ENCODE measurements at places on chromosomes 4 and X.
A peak's percentile ranks its signal among the peaks of the same experiment; 100 is the strongest.

GRCh38 chr4:184824081-184824775, 1.5 kb downstream of the ACSL1 start:
- DNase-seq = no peak

GRCh38 chr4:8320386-8320750, 50.8 kb downstream of the HTRA3 start:
- no peak for DNase-seq

- DNase-seq = no peak
Measured at GRCh38 chr4:116668190-116668589, 417.2 kb downstream of the TRAM1L1 start.

- DNase-seq = peak; percentile 24
Measured at GRCh38 chr4:39668887-39669286, 29.0 kb upstream of the UBE2K start.

- no peak for DNase-seq
Measured at GRCh38 chrX:131675596-131676194, 131.8 kb downstream of the OR13H1 start.

DNA sequence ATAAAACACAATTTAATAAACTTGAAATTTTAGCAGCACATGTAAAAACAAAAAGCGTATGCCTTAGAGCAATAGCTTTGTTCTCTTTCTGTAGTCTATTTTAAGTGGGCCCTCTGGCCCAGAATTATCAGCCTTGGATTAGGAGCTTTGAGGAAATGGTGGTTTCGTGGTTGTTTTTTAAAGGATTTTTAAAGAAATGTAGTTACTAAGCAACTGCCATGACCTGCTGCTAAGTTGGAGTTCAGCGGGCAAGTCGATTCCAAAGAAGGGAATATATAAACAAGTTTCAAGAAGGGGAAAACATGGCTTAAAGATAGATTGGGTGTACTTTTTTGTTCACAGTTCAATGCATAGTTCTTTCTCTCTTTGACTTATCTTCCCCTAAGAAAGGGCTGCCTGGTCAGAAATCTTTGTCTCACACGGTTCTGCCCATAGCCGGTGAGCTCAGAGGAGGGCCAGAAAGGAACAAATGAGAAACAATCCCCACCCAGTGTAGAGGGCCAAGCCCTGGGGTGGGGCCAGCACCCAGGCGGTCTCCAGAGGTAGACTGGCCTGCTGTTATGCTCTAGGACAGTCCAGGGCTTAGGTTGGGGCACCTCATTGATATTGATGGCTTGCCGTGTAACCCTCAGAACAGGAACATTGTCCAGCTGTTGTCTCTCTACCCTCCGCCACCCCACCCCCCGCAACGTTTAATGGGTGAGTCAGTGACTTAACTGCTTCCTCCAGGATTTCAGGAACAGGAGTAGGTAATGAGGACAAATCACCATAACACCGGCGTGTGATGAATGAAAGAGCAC, 32.5 kb downstream of the DLG3 start:
- DNase-seq = no peak

DNA sequence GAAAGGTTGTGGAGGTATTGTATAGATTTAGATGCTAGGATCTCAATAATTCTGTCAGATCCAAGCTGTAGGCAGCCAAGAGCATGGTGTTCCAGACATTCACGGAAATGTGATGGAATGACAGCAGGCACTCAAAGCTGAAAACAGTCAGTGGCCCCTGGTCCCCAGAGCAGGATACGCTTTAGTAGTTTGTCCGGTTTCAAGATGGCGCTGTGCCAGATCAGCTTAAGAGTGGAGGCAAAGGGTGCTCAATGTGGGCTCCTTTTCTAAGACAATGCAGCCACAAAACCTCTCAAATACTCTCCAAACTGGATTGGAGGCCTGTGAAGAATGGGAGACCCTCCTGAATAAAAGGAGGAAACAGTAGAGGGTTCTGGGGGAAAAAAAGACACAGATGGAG, 291.2 kb upstream of the HS3ST1 start:
- no peak for DNase-seq

- DNase-seq = no peak
Measured at GRCh38 chr4:68361146-68361589, 11.3 kb upstream of the YTHDC1 start.

- no peak for DNase-seq
Measured at GRCh38 chr4:139913398-139913990, 240.5 kb downstream of the MAML3 start.

DNA sequence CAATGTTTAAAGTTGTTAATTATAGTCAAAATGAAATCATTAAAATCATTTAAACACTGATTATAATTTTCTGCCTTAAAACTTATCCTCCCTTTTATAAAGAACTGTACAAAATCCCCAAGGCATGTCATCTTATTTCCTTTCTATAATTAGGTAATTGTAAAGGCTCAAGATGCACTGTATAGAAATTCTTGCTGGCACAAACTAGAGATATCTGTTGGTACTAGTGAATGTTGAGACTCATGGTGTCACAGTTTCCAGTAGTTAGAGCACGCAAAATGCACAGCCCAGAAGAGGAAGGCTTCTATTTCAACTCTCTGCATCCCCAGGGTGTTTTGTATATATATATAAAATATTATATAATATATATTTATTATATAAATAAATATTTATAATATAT, 22.7 kb upstream of the PLA2G12A start:
- DNase-seq = no peak

DNA sequence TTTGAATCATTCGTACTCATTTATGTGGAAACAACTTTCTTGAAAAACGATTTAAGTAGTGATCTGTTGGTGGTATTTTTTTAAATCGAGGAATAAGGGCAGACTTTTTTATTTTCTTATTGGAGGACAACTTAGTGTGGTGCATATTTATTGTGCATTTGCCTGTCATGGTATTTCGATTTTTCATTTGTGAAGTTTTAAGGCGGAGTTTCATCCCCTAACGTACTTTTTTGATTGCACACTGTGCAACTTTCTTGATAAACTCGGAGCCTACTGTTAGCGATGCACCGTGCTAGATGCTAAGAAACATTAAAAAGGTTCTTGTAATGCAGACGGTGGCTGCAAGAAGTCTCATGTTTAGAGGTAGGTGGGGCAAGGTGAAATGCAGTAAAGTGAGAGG, 1.4 kb downstream of the ZFX start:
- DNase-seq = no peak

DNA sequence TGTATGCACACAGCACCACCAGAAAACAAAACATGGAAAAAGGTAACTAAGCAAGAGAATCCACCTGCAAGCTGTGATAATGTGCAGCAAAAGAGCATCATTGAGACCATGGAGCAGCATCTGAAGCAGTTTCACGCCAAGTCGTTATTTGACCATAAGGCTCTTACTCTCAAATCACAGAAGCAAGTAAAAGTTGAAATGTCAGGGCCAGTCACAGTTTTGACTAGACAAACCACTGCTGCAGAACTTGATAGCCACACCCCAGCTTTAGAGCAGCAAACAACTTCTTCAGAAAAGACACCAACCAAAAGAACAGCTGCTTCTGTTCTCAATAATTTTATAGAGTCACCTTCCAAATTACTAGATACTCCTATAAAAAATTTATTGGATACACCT, 90.2 kb downstream of the TET2 start:
- DNase-seq = no peak

DNA sequence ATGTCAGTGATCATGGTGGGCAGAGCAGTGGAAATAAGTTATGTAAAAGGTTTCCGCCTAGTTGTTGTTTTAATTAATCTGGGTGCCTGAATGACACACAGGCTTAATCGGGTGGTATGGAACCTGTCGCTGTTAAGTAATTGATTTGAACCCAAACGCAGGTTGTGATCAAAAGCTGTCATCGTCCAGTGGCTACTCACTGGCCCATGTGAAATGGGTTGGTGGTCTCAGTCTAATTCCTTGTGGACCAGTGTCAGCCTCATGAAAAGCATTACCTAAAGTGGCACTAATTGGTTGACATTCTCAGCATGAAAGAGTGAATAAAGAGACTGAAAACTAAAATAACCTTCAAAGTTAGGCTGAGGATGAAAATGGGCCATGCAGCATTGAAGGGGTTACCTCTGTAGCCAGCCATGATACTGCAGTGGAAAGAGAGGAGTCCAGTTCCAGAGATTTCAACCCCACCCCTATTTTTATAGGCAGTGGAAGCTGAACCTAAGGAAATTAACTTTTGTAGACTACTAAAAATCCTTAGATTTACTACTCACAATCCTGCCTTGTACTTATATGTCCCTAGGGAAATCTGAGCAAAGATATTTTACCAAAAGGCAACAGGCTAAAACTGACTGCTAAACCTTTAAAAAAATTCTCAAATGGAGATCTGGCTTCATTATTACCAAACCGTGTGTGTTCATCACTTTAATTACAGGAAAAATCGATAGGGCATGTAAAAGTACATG, 251.7 kb upstream of the TENM3 start:
- no peak for DNase-seq

DNA sequence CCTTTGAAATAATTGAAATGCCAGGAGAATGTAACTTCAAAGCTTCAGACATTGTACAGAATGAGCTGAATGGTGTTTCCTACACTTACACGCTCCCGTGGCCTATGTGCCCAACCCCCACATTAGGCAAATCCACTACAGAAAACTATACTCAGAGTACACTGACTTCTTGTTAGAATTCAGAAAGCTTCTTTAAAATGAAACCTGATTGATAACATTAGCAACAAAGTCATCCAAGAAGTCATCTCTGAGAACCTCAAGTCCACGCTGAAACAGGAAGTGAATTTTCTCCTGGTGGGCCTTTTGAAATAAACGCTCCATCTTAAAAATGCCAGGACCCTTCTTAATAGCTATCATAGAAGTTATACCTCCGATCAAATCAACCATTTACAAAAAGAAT, 136.3 kb downstream of the TSPAN5 start:
- DNase-seq = no peak

DNA sequence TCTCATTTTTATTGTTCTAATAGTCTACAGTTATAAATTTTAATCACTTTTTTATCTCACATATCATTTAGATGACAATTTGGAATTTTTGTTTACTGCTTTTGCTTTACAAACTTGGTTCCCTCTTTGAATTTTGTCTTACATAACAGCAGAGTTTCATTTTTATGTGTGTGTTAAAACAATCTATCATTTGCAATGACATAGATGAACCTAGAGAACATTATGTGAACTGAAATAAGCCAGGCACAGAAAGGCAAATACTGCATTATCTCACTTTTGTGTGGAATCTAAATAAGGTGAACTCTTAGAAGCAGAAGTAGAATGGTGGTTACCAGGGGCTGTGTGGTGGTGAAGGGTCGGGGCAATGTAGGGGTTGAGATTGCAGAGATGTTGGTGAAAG, 170.7 kb downstream of the GASK1B start:
- no peak for DNase-seq

DNA sequence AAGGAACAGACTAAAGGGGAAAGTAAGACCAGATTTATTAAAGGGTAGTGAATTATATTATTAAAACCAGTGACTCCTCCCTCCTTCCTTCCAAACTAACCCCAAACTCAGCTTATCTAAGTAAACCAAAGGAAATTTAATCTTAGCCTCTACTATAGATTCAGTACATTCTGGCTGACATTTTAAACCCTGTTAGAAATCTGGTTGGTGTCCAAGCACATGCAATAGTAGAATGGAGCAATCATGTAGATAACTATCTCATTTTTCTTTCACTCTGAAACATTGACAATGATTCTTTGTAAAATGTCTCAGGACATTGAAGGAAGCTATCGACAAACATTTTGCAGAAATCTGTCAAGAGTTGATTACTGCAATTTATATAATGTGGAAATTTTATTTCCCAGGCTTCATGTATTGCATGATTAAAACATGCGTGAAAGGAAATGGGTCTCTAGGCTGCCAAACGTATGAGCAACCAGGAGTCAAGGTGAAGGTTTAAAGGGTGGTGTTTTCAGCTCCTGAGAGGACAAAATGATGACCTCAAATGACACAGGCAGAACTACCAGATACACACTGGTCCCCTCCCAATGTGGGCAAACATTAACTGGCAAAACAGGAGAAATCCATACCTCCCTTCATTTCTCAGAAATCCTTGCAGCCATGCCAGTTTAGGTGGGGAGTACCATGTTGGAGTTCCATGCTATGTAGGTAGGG, 58.2 kb upstream of the RBM47 start:
- DNase-seq = no peak

DNA sequence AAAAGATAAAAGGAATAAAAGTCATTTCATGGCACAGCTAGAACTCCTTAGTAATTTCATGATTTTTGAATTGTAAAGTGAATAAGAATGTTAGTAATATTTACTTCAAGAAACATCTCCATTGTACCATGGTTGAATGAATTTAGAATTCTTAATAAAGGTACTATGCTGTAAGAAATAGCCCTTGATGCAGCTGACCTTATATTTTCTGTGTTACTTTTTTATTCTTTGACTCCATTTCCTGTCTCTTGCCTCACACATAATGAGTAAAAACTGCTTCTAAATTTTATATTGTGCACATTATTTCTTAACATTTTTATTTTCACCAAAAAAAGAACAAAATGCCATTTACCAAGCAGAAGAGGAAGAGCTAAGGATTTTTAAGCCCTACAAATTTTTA, 81.9 kb upstream of the PDHA2 start:
- DNase-seq = no peak
